ENCODE measurements at places on chromosomes 3 and 15.

GRCh38 chr3:73004316-73004715, 7.7 kb downstream of the PPP4R2 start:
- DNase-seq, result no peak

DNA sequence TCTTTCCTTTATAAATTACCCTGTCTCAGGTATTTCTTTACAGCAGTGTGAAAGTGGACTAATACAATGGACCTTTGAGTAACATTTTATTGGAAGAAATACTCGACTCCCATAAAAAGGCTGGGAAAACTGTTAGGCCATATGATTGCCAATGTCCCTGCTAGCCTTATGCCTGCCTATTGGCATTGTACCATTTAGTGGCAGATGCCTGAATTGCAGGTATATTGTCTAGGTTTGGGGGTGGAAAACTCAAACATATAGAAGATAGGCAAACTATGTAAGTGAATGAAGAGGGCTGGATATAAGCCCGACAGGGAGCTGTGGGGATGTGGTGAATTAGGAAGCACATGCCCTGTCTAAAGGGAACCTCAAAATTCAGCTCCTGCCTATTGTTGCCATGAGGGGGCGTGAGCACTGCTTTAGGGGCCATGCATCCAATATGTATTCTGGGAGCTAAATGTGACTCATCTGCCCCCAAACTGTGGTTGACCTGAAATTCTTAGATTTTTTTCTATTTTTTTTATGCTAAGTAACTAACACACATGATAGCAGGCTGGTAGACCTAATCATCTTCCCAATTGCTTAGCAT, 65.2 kb upstream of the TRA2B start:
- no peak for DNase-seq

- no peak for DNase-seq
Observed at GRCh38 chr3:150653110-150653561, 50.0 kb downstream of the SELENOT start.

- no peak for DNase-seq
Observed at GRCh38 chr3:71903112-71903495, 118.2 kb upstream of the PROK2 start.

DNA sequence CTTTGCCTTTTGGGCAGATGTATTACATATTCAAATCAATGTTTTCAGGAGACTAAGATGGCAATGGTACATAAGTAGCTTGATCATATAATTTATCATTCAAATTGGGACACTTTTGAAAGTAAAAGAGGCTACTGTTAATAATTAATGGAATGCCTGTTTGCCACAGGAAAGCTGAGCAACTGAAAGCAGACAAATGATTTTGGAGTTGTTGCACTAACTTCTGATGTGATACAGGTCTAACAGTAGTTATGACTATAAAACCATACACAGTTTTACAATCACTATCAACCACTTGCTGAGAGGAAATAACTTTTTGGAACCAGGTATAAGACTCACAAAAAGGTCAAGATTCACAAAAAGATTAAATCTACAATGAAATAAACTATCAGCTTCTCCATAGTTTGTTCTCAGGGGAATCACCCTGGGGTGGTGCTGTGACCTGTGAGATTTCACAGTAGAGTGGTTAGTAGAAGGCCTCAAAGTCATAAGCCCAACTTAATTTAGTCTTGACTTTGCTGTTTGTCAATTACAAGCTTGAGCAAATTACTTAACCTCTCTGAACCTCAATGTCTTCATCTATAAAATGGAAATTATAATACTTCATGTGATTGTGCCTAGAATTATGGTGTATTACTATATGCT, 42.7 kb downstream of the HHLA2 start:
- no peak for DNase-seq

DNA sequence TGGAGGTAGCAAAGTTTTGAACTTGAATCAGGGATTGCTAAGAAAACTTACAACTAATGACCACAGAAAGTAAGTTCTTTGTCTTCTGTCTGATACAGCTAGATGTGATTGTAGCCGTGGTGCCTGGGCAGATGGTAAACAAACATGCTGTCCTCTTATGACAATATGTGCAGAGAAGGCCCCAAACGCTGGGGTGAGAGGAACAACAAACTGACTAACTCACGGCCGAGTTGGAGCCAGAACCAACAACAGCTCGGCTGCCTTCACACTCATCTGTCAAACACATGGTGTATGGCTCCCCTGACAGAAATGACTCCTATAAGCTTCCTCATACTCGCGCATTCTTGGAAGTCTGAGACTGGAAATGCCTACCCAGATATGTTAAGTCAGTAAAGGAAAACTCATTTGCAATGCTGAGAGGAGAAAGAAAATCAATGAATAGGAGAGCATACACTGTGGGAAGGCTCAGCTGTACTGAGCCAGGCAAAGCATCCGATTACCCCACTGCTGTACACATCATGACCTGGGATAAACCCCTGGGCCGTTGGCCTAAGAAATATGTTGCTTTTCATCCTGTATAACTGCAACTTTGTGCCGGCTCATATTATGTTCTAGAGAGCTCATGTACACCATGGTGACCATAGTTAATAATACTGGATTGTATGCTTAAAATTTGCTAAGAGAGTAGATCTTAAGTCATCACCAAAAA, 5.7 kb downstream of the THBS1 start:
- no peak for DNase-seq

DNA sequence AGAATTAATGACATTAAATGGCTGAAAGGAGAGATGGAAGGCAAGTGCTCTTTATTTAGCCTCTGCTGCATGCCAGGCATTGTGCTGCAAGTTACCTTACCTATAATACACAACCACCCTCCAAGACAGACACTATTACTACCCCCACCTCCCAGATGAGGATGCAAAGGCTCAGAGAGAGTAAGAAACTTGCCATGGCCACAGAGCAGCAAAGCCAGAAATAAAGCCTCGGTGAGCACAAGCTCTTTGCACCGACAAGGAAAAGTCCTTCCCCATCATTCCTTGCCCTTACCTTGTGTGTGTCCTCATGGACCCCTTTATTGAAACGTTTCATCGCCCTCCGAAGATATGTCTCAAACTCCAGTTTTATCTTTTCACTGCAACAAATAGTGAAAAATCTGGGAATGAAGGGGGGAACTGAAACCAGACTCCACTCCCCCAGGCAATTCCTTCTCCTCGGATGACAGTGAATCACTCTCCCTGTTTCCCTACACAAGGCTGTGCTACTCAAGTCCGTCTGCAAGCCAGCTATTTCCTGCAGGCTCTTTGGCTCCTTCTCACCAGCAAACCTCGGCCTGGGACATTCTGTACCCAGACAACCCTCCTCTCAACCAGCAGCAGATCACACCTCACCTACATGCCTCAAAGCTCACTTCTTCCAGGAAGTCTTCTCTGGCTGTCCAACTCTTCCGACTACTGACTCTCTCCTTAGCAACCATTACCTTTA, 11.4 kb downstream of the XPC start:
- DNase-seq, result no peak

Measured in DMS153 (cell line).